Caudate nucleus (tissue), 63 donors: ENCODE measurements at places on chromosomes 6 and 20.

- DNase-seq: no peak
Measured at GRCh38 chr6:96735332-96735731, 101.9 kb downstream of the GPR63 start.

DNA sequence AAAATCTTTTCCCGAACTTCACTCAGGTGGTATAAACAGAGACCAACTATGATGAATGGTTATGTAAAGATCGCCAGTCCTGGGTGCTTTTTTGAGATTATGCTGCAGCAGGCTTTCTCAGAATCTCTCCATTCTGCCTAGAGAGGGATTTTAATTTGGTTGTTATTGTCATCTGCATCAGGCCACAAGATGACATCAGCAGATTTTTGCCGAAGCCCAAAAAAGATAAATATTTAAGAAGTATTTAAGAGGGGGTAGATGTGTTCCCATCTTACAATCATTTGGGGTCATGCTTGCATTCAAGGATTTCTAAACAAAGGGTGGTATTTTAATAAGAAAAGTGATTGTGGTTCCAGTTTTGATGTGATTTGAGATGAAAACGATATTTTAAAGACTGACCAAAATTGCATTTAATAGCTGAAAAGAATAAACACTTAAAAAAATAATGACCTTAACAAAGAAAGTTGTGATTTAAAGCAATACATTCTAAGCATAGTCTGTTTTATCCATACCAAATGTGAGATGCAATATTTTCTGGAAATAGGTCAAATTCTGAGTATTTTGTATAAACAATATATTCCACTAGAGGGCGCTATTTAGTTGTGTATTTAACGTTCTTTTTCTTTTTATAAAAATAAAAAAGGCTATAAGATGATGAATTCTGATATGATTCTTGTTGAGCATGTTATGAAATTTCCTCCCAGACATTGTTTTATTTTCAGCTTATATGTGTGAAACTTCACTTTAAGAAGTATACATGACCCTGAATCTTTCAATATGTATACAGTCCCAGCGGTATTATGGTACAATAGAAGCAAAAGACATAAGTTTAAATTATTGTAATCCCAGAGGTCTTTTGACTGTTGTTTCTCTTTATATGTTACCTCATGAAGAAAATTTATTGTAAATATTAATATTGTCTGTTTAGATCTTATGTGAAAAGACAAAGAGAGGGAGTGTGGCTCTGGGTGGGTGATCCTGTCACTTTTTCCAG is 51.0 kb upstream of the ZFP64 start:
- no peak for DNase-seq

GRCh38 chr6:28615955-28616747 is 90.5 kb downstream of the GPX5 start:
- DNase-seq: no peak

DNA sequence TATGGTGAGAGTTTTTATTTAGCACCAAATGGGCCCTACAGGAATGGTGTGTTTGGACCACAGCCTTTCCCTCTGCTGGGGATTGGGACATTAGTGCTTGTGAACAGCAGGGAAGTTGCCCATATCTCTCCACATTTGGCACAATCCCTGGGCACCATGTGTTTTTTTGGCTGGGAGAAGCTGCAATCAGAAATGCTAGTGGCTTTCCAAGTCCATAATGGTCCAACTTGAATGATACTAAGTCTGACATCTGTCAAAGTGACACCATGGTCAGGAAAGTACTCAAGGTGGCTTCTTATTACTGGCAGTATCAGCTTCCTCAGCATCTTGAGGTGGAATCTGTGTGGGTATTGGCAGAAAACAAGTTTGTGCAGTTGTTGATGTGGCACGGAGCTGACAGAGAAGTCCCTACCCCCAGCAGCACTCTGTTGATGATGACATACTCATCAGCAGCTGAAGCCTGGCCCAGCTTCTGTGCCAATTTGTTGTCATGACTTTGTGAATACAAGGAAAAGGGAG is 53.0 kb downstream of the SASH1 start:
- DNase-seq: no peak

GRCh38 chr6:144741659-144742058 is 456.5 kb downstream of the UTRN start:
- no peak for DNase-seq

GRCh38 chr6:24667378-24667803 is 514 bp downstream of the ACOT13 start:
- DNase-seq: no peak

GRCh38 chr6:82006027-82006738 is 241.4 kb downstream of the IBTK start:
- DNase-seq: no peak

DNA sequence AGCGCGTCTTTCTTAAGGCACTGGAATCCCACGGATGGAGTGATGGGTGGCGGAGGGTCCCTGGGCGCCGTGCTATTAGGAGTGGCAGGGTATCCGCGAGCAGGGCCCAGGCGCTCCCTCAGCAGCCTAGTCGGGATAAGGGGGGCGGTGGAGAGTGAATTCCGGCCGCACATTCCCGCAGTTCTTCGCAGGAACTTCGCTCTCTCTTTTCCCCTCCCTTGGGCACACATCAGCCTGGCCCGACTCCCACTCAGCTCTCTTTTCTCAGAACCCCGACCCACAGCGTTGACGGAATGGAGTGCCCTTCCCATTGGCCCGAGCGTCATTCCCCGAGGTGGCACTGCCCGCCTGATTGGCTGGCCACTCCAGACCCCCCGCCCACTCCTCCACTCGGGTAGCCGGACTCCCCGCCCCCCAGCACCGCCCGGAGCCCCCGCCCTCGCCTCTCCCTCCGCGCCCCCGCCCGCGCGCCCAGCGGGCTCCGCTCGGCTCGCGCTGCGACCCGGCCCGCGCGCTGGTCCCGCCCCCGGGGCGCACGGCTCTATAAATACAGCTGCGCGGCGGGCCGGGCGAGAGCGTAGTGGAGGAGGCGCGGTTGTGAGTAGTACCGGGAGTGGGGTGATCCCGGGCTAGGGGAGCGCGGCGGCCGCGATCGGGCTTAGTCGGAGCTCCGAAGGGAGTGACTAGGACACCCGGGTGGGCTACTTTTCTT is at the start of gene ID4:
Gene ID4, plus strand, starts transcription at position 572 of the 712 bp plus-strand sequence. CDS start 385 bp downstream, outside the sequence.
- DNase-seq: peak; percentile 81

- no peak for DNase-seq
Measured at GRCh38 chr6:41675992-41676391, 37.7 kb downstream of the MDFI start.

GRCh38 chr20:14378326-14378725 is 40.9 kb upstream of the FLRT3 start:
- no peak for DNase-seq

- DNase-seq: no peak
Measured at GRCh38 chr6:106611030-106611429, 18.3 kb downstream of the RTN4IP1 start.
